ENCODE measurements at places on chromosomes 4 and X.

DNA sequence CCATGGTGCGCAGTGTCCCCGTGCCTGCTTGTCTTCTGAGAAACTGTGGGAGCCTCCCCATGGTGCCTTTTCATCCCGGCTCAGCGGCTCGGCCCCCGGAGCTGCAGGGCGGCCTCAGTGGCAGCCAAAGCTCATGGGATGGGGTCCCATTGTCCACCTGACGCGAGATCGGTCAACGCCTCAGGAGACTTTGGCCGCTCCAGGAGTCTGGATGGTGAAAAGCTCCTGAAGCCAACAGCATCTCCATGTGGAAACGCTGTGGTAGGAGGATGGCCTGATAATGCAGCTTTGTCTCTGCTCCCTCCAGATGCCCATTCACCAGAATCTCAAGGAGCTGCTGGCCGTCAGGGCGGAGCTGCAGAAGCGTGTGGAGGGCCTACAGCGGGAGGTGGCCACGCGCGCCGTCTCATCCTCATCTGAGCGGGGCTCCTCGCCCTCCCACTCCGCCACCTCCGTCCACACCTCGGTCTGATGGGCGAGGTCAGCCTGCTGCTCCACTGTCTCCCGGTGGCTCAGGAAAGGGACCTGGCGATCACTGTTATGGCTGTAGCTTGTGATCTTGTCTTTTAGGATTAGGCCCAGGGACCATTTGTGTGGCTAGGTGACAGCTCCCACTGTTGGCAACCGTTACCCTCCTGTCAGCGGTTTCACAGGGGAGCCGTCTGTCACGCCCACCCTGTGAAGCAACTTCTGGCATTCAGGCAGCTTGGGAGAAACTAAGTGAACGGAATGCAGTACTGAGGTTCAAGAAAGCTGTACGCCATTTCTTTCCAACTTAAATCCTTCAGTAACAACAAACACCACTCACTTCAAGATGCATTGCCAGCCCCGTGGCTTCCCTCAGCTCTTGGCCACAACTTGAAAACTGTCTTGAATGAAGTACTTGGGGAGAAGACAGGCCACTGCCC, 69.3 kb downstream of the MTMR1 start:
- no peak for DNase-seq

DNA sequence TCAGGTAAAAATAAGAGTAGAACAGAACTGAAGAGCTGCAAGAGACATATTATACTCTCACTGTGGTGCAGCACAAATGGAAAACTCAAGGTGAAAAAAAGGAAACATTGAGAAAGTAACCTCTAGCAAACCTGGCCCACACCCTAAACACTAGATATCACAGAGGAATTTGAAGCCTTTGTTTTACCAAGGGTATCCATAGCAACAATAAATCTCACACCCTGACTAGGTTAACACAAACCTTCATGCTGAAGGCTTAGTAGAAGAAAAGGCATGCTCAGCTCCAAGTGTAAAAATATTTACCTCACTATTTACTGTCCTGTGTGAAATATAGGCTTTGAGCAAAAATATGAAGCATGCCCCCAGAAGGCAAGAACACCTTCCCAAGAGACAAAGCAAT, 61.9 kb upstream of the TAB3 start:
- DNase-seq: no peak

DNA sequence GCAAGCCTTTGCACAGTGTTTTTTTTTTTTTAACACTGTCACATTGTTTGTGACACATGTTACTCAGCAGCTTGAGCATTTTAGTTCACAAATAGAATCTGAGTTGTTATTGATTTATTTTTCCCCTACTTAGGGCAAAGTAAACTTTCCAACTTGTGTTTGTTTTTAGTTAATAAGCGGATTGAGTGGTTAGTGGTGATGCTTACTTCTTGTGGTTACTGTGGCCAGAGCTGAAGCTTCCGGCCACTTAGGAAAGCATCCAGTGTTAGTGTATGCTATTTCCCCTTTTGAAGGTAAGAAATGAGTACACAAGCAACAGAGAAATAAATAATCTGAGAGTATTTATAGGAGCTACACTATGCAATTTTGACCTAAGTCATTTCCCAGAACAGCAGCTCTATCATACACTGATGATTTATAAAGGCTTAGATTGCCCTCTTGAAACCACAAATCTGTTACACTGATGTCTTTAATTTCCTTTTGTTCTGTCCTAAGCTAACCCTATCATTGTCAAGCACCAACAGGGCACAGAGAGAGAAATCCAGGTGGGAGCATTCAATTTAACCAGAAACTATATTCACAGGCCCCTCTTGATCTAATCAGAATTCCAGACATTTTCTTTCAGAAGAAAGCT, 2464.6 kb downstream of the PCDH7 start:
- DNase-seq: no peak

DNA sequence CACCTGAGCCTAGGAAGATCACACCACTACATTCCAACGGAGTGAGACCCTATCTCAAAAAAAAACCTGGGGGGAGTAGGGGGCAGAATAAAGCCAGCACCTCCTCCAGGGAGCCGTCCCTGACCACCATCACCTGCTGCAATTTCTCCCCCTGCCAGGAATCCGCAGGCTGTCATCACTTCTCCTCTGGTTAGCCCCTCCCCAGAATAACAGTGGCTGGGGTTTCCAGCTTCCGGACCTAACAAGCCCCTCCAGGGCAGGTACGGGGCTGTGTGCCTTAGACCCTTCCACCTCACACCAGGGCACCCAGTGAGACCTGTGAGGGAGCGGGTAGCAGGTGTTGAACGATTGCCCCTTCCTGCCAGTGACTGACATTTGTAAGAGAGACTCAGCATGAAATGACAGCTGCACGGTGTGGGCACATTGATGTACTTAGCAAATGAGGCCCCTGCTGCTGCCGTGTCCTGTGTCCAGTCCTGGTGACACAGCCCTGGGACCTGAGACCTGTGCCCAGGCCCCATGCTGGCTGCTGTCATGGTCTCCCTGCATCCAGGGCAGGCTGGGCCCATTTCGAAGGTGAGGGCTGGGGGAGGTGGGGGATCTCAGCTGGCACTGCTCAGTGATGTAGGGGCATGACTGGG, 6.7 kb upstream of the WFS1 start:
- DNase-seq: no peak

DNA sequence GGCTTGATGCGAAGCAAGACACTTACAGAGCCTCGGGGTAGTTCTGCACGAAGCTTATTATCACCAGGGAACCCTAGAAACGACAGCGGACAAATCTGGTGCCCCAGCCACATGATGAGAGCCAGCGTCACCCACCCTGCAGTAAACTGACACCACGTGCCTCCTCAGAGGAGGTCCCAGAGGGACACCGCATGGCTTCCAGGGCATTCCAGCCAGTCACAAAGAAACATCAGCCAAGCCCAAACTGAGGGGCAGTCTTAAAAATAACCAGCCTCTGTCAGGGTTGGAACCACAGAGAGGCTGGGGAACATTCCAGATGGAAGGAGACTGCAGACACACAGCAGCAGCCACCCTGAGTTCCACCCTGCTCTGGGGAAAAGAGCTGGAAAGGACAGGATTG, 36.6 kb upstream of the HGFAC start:
- DNase-seq: no peak

DNA sequence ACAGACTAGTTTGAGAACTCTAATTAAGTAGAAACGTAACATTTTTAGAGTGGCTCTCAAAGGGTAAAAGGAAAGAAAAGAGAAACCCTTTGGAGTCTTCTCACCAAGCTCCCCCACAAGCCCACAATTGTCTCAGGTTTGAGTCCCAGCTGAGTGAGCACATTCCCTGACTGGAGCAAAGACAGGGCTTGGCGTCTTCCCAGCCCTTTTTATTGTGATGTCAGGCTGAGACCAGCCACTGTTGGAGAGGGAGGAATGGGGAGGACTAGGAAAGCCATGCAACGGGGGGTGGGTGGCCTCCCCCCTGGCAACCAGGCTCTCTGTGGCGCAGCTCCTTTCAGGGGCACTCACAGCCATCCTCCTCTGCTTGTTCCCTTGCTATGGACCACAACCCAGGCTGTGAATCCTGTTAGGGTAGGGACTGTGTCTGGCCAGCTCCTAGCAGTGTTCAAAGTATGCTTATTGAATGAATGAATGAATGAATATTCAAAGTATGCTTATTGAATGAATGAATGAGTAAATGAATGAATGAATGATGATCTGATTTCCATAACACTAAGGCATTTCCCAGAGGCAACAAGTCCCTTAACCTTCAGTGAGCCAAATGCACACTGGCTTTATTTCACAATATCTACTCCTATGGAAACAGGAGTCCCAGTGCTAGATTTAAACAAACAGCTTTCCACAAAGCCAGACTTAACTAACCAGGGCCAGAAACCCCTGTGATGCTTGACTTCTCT, 413.3 kb downstream of the MID1IP1 start:
- no peak for DNase-seq

DNA sequence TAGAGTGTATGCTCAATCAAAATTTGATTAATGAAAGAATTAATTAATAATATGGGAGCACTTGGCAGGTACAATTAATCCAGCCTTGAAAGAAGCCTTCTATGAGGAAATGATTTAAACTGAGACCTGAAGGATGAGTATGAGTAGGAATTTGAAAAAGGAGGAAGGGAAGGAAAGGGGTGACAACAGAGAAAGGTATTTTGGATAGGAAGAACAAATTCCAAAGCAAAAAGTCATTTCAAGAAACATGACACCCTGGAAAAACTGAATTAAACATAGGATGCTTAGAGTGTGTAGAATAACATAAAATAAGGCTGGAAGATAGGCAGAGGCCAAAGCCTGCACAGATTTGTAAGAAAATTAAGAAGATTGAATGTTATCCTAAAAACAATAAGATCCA, 29.6 kb downstream of the PHOX2B start:
- no peak for DNase-seq

GRCh38 chr4:4492161-4492847, 49.5 kb downstream of the STX18 start:
- DNase-seq: no peak

DNA sequence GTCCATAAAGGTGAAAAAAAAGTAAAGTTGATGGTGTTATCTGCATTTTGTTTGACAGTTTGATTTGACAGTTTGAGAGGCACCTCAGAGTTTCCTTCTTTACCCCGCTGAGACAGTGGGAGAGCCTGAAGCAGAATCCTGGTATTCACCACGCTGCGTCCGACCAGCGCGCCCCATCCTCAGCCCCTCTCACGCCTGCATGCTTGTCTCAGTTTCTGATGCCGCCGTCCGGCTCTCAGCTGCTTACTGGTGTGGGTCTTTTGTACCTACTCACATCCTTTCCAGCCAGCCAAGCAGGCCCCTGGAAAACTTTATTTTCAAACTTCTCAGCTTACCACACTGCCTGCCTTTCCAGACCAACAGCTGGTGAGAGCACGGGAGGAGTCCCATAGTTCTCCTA, 175.2 kb downstream of the DCLK2 start:
- DNase-seq: no peak

DNA sequence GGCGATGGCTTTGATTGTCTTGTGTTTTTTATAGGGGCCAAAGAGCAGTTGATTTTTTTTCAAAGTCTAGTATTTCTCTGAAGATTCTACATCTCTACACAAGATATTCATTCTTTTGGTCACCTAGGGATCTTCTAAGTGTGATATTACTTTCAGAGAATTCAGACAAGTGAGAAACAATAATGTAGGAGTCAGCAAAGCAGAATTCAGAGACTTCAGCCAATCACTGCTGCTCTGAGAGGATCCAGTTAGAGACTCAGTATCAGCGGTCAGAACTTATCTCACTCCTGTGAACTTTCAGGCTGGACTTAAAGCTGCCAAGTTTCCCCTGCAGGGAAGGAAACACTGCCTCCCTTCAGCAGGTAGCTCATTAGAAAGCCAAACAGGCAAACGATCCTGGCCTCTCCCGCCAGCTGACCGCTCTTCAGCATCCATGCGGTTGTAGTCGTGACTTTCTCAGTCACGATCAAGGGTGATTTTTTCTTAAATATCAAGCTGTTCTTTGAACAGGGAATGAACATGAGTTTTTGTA, 59.2 kb downstream of the NSUN7 start:
- DNase-seq: no peak
